ENCODE measurements at places on chromosomes 2 and 18. TPM values are rescaled to one million over a fixed set of nuclear protein-coding genes. Genes with fewer than 3 reads are reported as not detected.

HOXD9 gene
- total RNA-seq, result not detected

PLEKHH2 gene
- total RNA-seq, result 2.3 TPM

VIT gene
- not detected for total RNA-seq

IL36B gene
- total RNA-seq, result not detected

DUSP28 gene
- total RNA-seq, result 10.9 TPM

HOXD8 gene
- 0.39 TPM for total RNA-seq

PDCD1 gene
- total RNA-seq, result not detected

MARCO gene
- total RNA-seq, result not detected

DNA sequence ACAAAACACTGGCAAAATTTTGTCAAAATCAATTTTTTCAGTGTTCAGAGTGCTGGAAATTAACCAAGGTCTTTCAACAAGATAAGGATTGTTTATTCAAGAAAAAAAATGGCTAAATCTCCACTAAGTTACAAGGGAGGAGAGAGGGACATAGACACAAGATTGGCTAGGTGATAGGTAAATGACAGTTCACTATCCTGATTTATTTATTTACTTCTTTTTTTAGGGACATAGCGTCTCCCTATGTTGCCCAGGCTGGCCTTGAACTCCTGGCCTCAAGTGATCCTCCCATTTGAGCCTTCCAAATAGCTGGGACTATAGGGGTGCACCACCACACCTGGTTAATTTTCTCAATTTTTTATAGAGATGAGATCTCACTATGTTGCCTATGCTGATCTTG, 3.7 kb upstream of the WDR33 start:
- no peak overlapping the region for H3K27ac ChIP-seq
- H3K27me3 ChIP-seq, result peaks cover 30% of the 10 kb centered on the region
- H3K4me3 ChIP-seq, result no peak overlapping the region
- DNase-seq, result no peak

DNA sequence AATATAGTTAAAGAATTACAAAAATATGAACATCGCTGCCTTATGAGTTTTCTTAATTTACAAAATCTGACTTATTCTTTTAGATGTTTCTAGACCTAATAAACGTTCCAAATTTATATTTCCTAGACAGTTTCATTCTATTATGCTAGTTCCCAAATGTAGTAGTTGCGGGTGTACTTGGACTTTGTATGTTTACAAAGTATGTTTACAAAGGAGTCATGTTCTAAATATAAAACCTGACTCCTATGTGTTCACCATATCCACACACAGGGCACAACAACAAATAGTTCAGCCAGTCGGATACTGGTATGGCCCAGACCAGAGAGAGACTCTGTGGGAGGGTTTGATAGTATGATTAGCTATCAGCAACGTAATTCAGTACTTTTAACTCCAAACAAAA, 230.7 kb downstream of the KCNH7 start:
- DNase-seq, result no peak
- no peaks in the 10 kb centered on the region for H3K27me3 ChIP-seq
- H3K36me3 ChIP-seq, result no peaks in the 10 kb centered on the region
- no peak overlapping the region for H3K4me3 ChIP-seq

- H3K36me3 ChIP-seq, result no peaks in the 10 kb centered on the region
- H3K4me1 ChIP-seq, result no peaks in the 10 kb centered on the region
- no peak overlapping the region for H3K4me3 ChIP-seq
- DNase-seq, result no peak
- no peak overlapping the region for H3K27ac ChIP-seq
- H3K27me3 ChIP-seq, result no peaks in the 10 kb centered on the region
Measured at GRCh38 chr2:85719609-85720240, 25.6 kb downstream of the GNLY start.

GRCh38 chr2:118667348-118667747, 180.1 kb downstream of the EN1 start:
- no peak overlapping the region for H3K27ac ChIP-seq
- H3K27me3 ChIP-seq, result no peaks in the 10 kb centered on the region
- no peaks in the 10 kb centered on the region for H3K36me3 ChIP-seq

- H3K27me3 ChIP-seq, result no peaks in the 10 kb centered on the region
- H3K4me3 ChIP-seq, result no peak overlapping the region
- no peak for DNase-seq
- H3K36me3 ChIP-seq, result peaks cover 12% of the 10 kb centered on the region
- no peak overlapping the region for H3K27ac ChIP-seq
Measured at GRCh38 chr18:80147037-80147417, 38.0 kb downstream of the ADNP2 start.

DNA sequence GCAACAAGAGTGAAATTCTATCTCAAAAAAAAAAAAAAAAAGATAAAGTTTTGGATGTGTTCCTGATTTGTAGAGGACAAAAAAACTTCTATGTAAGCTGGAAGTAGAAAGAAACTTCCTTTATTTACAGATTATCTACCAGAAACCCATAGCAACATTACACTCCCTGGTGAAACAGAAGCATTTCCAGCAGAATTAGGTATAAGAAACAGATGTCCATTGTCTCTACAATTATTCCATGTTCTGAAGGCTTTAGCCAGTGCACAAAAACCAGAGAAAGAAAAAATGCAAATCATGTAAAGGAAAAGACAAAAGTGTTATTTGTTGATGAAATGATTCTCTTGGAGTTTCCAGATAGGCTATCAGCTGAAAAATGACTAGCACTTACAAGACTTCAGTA, 4.9 kb downstream of the TUBB6 start:
- 0 out of 2 replicates have a peak, but pooled peaks cover 6% of the 10 kb centered on the region for H3K4me1 ChIP-seq
- no peak for DNase-seq
- H3K36me3 ChIP-seq, result no peaks in the 10 kb centered on the region
- no peak overlapping the region for H3K4me3 ChIP-seq

DNA sequence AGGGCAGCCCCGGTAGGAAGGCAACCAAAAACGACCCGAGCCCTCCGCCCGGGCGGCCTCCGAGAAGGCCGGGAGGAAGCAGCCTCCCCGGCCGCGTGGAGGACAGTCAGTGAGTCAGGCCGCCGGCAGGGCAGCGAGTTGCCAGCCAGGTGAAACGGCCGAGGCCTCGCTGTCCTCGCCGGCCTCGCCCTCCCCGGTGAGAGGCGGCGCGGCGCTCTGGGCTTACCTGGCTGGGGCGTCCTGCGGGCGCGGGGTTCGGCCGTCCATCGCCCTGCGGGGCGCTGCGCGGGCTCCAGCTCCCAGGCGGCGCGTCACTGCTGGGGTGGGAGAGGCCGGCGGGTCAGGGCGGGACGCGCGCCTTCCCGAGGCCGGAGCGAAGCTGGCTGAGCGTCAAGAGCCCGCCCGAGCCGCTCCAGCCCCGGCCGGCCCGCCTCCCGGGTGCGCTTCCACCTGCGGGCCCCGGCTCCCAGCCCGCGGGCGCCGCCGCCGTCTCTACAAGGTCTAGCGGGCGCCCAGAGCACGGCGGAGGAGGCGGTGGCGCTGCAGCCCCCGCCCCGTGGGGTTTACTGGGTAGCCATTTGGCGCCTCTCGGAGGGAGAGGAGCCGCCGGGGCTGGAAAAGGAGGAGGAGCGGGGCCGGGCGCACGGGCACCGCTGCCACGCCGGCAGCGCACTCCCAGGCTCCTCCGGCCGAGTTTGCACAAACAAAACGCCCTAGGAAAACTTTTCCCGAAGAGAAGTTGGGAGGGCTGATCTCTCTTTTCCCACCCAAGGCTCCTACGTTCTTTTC, 499 bp downstream of the COBLL1 start:
- H3K27me3 ChIP-seq, result no peaks in the 10 kb centered on the region
- peaks cover 19% of the 10 kb centered on the region for H3K4me1 ChIP-seq
- peak overlapping the region; percentile 69 for H3K27ac ChIP-seq
- no peaks in the 10 kb centered on the region for H3K36me3 ChIP-seq

DNA sequence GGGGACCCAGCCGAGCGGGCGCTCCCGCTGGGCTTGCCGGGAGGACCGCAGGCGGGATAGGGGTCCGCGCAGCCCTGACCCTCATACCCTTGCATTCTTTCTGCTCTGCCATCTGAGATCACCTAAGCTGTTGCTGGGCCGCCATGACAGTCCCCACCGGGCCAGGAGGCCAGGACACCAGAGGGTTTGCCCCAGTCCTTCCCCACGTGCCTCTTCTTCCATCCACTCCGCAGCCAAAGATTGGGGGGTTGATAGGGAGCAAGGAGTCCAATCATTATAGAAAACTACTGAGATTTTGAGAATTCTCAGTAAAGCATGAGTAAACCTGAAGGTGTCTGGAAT, 453 bp upstream of the GRB14 start:
- DNase-seq, result no peak
- H3K4me3 ChIP-seq, result peak overlapping the region; percentile 63
- no peaks in the 10 kb centered on the region for H3K36me3 ChIP-seq
- H3K27ac ChIP-seq, result no peak overlapping the region
- H3K4me1 ChIP-seq, result no peaks in the 10 kb centered on the region

DNA sequence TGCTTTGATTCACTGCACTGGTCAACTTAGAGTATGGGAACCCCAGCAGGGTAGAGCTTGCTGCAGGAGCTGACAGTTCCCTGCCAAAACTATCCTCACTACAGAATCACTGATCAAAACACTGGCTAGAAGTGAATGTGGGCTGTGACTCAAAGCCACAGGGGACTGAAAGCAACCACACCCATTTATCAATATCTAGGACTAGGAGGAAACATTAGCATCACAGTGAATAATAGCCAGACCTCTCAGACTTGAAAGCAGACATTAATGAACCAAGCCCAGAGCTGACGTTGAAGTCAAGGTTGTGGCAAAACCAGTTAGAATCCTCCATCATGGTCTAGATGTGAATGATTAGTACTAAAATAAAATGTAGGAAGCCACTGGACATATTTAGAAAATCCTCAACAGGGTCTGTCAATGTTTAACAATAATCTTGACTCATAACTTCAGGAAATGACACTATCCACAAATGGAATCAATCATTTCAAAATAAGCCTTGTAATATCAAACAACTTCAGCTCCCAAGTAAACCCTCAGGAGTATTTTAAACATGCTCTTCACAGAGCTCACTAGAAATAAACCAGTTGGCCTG, 131.4 kb downstream of the CDH20 start:
- no peak for DNase-seq
- H3K27ac ChIP-seq, result no peak overlapping the region
- H3K27me3 ChIP-seq, result no peaks in the 10 kb centered on the region
- no peaks in the 10 kb centered on the region for H3K4me1 ChIP-seq
- H3K36me3 ChIP-seq, result no peaks in the 10 kb centered on the region

DNA sequence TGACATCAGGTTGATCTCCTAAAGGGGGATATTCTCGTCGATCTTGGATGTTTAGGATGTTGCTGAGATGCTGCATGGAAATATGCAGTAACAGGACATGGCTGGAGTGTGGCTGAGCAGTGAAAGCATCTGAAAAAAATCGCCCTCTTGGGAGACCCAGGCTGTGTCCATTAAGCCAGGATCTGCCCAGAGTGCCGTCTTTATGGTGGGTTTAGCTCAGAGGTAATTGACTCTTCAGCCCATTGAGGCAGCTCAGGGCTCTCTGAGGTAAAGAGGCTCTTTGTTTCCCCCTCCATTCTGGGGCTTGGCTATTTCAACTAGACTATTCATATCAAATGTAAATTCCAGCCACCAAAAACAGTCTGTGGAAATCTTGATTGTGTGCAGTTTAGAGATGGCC, 26.5 kb downstream of the OSBPL6 start:
- H3K27me3 ChIP-seq, result no peaks in the 10 kb centered on the region
- H3K4me1 ChIP-seq, result no peaks in the 10 kb centered on the region
- no peak overlapping the region for H3K4me3 ChIP-seq
- no peaks in the 10 kb centered on the region for H3K36me3 ChIP-seq

DNA sequence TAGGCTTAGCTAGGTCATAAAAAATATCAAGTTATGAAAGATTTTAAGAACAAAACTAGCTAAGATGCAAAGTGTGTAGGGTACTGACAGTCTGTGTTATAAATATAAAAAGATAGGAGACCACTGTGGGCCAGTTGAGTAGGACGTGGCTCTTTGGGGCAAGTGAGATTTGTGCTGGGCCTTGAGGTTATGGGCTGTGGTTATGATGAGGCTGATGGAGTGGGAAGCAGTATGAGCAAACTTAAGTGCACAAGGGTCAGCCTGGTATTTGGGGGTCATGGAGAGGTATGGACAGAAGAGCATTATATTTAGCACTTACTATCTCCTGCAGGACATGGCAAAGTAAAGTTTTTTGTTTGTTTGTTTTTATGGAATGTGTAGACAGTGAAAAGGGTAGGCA, 70.1 kb downstream of the SETBP1 start:
- no peaks in the 10 kb centered on the region for H3K4me1 ChIP-seq
- no peaks in the 10 kb centered on the region for H3K36me3 ChIP-seq
- DNase-seq, result no peak
- H3K27ac ChIP-seq, result no peak overlapping the region
- no peak overlapping the region for H3K4me3 ChIP-seq

GRCh38 chr2:231181860-231182512, 16.4 kb upstream of the ARMC9 start:
- no peak overlapping the region for H3K27ac ChIP-seq
- H3K4me1 ChIP-seq, result no peaks in the 10 kb centered on the region
- H3K36me3 ChIP-seq, result no peaks in the 10 kb centered on the region

DNA sequence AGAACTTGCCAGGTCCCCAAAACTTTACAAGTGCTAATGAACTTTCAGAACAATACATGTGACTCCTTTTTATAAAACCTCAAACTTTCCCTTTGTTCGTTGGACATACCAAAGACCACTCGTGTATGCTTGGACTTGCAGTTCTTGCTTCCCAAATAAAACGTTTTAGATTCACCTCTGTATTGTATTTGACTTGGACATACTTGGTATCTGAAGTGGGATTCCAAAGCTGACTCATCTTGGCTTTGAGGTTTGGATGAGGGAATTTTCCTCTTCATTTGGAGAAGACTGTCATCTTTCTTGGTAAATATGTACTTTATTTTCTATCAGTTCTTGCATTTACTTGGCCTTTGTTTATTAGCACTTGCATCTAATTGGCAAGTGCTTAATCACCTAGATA, 8.0 kb upstream of the CYB5A start:
- H3K27ac ChIP-seq, result no peak overlapping the region
- H3K4me1 ChIP-seq, result peaks cover 22% of the 10 kb centered on the region
- H3K27me3 ChIP-seq, result no peaks in the 10 kb centered on the region

DNA sequence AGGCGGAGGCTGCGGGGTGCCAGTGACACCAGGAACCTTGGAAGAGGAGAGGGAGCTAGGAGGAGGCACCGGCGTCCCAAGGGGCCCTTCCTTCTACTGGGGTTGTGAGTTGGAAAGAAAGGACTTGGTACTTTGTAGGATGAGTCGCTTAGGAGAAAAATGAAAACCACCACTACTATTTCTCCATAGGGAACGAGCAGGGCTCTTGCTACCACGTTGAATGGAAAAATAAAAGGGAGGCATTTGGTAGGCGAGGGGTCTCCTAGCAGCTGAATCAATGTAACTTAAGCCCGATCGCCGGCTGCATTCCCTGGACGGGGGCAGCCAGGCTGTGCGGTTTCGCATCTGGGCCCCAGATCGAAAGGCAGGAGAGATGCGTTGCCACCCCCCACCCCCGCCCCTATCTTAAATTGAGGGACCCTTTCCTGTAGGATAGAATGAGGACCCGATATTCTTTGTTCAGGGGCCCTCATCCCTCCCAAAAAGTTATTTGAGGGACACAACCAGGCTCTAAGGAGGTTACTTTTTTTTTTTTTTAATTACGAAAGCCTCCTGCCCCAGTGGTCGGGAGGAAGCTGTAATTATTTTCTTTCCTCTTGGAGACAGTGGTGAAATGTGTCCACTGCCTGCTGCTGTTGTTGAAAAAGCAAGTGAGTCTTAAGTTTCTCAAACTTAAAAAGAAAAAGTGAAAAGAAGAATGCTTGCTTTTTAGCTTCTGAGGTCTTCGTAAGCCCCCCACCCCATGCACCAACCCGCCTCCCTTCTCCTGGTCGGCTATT, 1.3 kb downstream of the IGFBP2 start:
- peaks cover 42% of the 10 kb centered on the region for H3K4me1 ChIP-seq
- no peaks in the 10 kb centered on the region for H3K27me3 ChIP-seq
- peak overlapping the region; percentile 56 for H3K4me3 ChIP-seq
- H3K27ac ChIP-seq, result no peak overlapping the region
- DNase-seq, result no peak

- no peak for DNase-seq
- peaks cover 28% of the 10 kb centered on the region for H3K4me1 ChIP-seq
- H3K4me3 ChIP-seq, result no peak overlapping the region
- no peak overlapping the region for H3K27ac ChIP-seq
- H3K36me3 ChIP-seq, result no peaks in the 10 kb centered on the region
Measured at GRCh38 chr2:47651296-47651695, 131.6 kb upstream of the MSH6 start.

Data from PC-9 (cell line).